Omental fat pad (tissue), 4 donors: ENCODE measurements at places on chromosomes 11 and 22.

DNA sequence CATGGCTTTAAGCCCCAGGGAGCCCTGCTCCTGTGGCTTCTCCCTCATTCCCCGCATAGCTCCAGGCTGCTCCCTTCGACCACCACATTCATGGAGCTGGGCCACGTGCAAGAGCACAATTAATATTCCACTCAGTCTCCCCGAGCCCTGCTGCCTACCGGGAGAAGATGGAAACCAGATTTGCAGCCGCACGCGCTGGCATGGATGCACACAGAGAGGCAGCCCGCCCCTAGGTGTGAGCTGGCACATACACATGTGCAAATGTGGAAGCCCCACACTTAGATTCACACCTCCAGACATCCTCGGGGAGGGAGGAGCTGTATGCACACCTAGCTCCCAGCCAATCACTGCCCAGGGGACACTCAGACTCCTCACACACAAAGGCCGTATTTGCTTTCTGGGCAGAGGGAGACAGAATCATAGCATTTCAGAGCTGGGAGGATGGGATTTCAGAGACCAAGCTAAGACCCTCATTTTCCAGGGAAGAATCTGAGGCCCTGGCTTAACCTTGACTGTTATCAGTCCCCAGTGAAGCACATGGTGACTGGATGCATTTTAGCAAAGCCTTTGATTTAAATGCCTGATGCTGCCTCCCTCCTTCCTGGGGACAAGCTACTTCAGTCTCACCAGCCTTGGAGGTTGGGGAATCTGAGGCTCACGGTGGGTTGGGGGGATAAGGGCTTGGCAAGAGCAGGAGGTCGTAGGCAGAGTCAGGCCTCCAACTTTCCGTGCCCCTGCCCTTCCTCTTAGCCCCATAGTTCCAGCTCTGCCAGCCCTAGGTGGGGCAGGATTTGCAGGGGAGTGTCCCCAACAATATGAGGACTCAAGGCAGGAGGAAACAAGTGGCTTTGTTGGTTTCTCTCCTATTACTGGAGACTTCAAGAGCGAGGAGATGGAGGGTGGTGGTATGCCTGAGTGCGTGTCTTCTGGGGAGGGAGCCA is 5.3 kb upstream of the CREB3L1 start:
- DNase-seq = no peak

DNA sequence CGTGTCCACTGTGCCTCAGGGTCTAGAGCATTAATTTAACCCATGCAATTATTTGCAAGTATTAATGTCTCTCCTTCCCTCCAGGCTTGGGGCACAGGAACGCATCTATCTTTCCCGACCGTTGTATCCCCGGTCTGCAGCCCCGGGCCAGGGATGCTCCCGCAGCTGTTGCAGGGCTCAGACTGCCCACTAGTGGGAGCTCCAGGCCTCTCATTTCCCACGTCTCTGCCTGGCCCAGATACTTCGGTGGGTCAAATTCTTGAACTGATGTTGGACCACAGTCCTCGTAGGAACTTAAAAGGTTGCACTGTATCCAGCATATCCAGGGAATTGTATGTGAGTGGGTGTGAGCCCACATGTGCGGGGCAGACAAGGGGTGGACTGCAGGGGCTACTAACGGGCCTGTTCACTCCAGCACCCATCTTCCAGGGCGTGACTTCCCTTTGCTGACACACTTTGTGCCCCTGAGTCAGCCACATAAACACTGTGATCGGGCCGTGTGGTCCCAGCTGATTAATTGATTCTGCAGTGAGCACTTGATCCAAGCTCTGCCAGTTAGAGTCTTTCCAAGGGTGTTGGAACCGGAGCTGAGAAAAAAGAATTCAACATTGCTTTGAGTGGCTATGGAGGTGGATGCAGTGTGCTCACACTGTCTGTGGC is 451.3 kb downstream of the TBC1D22A start:
- no peak for DNase-seq

DNA sequence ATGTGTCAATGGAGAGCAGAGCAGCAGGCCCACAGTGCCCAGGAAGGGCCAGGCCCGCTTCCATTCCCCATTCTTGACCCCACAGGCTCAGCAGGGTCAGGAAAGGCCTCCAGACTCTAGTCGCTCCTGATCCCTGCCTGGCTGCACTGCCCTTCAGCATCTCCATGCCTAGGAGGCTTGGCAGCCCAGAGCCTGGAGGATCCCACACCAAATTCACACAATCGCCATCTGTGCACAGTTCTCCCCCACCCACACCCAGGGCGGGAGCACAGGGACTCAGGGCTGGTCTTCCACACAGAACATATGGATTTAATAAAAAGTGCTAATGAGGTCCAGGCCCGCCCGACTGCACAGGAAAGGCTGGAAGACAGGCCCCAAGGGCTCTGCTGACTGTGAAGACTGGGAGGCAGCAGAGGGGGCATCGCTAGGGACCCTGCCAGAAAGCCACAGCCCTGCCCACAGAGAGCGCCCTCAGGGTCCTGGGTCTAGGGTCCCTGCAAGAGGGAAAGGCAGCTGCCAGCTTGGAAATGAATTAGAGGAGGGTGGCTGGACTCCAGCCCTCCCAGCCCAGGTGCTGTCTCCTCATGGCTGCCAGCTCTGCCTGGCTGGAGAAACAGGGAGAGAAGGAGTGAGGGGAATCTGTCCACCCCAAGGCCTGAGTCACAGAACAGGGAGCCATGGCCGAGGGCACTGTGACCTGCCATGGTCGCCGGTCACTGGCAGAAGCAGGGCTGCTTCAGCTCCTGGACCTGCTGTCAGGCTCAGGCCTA is 39.7 kb downstream of the DKK3 start:
- no peak for DNase-seq

DNA sequence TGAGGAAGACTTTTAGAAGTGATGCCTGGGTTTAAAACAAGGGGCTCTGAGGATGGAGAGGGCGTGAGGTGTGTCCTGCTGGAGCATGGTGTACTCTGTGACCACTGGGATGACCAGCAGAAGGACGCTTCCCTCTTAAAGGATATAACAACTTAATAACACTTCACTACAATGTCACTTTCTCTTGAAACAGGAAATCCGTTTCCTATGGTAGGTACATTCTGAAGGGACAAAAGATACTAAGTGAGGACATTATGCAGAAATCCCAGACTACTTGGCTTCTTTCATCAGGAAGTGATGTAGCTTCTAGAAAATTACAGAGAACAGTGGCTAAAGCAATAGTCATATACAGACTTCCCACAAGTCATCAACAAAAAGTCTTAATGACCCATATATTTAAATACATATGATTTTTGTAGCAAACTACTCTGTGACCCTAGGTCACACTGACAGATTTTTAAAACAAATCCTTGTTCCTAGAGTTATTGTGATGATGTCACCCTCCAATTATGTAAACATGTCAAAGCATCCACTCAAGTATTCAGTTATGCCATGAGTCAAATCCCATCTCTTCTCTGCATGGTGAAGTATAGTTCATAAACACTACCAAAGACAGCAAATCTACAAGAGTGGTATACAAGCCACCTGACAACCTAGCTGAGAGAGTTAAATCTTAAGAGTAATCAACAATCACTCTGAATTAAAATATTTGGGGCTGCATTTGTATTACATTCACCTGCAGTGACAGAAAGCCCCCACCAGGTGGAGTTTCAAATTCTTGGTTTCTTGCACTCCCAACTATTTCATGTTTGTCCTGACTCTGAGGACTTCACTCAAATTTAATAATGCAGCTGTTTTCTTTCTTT is 32.8 kb downstream of the PITPNB start:
- no peak for DNase-seq

- DNase-seq = no peak
Measured at GRCh38 chr11:114155116-114155515, 95.6 kb downstream of the ZBTB16 start.

DNA sequence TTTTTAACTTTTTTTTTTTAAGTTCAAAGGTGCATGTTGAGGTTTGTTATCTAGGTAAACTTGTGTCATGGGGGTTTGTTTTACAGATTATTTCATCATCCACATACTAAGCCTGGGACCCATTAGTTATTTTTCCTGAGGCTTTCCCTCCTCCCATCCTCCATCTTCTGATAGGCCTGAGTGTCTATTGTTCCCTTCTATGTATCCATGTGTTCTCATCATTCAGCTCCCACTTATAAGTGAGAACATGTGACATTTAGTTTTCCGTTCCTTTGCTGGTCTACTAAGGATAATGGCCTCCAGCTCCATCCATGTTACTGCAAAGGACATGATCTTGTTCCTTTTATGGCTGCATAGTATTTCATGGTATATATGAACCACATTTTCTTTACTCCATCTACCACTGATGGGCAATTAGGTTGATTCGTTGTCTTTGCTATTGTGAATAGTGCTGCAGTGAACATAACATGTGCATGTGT is 14.4 kb downstream of the DEUP1 start:
- DNase-seq = no peak

DNA sequence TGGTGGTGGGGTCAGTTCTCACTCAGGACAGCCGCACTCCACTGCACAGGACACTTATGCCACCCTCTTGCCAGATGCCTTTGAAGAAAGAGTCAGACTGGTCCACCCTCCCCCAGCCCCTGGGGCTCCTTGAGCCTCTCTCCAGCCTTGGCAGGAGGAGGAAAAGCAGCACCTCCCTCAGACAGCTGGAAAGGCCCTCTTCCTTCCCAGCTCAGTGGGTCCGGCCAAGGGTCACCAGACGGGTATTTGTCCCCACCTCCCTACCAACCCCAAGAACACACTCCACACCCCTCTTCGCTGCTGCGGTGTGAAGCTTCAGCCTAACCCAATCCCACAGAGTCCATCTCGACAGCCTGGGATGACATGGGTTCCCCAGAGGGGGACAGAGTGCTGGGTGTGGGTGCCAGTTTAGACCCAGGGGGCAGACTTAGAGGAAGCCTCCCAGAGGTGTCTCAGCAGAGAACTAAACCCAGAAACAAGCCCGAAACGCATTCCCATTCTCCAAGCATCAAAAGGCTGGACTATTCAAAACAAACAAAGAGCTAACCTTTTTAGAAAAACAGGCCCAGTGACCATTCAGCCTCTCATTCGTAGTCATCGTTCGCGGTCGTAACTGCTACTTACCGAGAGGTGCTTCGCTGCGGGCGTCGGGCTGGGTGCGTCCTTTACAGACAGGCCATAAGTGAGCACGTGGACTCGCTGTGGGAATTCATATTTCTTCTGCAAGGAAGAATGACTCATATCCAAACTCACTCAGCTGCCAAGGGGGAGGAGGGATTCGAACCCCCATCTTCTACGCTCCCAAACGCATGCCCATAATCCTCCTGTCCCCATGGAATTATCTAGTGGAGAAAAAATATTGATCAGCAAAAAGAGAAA is 57.5 kb upstream of the ANO1 start:
- DNase-seq = no peak

DNA sequence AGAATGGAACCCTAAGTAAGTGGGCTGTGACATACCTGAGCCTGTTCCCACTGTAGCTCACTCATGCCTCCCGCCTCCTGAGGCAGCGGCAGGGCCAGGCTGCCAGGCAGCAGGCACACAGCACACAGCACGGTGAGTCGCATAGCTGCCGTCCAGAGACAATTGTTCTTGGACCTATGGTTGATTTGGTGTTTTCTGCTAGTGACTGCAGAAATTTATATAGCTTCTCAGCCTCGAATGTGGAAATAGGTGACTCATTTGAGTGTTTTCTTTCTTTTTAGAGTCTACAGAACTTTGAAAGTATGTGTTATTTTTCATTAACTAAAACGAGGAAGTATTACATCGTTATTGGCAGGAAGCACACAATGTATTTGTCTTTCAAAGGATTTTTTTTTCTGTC is at the start of gene MMP7:
Gene MMP7, minus strand, starts transcription at position 190 of the 400 bp plus-strand sequence. Its CDS starts 47 bp downstream, at position 143.
- DNase-seq = no peak

- no peak for DNase-seq
Measured at GRCh38 chr11:72984453-72985077, 157.6 kb downstream of the FCHSD2 start.

DNA sequence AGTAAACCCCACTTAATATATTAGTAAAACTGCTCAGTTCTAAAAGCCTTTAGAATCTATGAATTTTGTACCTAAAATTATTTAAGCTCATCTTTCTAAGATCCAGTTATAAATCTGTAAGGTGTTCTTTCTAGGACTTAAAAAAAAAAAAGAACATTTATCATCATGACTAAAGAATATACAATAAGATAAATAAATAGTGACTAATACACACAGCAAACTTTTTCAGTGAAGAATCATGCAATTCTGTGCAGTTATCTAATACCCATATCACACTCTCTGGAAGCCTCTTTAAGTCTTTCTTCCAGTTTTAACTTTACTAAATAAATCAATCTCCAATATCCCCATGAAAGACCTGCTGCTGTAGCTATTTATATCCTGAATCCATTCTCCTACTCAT is 59.8 kb downstream of the CEP57 start:
- no peak for DNase-seq

GRCh38 chr11:11253497-11253896 is 99.6 kb downstream of the CSNK2A3 start:
- DNase-seq = no peak

DNA sequence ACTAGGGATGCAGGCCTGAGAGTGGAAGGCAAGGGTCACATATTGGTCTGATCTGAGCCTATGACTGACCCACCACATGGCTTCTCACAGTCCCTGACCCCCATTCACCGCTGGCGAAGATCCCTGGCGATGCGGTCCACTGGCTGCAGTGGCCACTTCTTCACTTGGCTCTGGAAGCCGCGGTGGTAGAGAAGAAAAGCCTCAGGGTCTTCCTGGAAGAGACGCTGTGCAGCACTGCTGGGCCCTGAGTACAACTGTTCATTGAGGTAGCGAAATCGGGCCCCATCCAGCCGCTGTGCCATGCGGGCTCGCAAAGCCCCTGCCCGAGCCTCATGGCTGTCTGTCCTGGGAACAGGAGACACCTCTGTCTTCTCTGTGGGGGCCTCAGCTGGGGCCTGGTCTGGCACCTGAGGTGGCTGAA is 2.4 kb downstream of the RRP8 start:
- no peak for DNase-seq

DNA sequence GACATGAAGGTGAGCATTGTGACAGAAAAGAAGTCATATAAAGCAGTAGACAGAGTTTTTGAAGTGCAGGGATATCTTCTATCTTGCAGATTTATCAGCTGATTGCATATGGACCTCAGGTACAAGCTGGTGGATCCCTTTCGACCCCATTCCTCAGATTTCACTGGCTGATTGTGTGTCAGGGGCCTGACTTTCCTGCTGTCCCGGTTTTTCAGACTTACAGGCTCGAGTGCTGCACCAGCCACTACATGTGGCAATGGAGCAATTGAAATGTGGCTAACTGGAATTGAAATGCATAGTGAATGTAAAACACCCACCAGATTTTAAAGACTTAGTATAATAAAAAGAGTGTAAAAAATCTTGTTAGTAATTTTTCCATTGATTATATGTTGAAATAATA is 50.3 kb downstream of the CLMP start:
- DNase-seq = no peak

- DNase-seq = no peak
Measured at GRCh38 chr11:35639591-35640179, 21.4 kb downstream of the FJX1 start.
